ENCODE measurements at places on chromosomes 13 and 19.
A peak's percentile ranks its signal among the peaks of the same experiment; 100 is the strongest.

DNA sequence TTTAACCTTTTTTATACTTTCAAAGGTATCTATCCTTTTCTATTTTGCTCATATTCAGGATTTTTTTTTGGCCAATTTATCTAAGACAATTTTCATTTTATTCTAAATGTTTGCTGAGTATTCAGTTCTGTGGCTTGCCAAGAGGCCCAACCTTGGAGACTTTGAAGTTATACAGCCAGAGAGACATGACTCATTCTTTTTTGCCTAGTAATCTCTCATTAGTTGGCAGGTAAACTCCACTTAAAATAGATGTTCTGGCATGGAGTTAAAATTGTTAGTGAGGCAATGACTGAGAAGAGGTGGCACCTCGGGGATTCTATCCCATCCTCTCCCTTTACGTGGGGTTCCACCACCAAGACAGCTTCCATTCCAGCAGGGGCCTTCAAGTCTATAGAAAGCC is 213.8 kb downstream of the KCTD12 start:
- no peak for DNase-seq

- DNase-seq = no peak
Measured at GRCh38 chr13:41501281-41501680, 43.9 kb downstream of the RGCC start.

- peak; percentile 88 for DNase-seq
Measured at GRCh38 chr19:58513694-58514563, 2.1 kb upstream of the SLC27A5 start.

DNA sequence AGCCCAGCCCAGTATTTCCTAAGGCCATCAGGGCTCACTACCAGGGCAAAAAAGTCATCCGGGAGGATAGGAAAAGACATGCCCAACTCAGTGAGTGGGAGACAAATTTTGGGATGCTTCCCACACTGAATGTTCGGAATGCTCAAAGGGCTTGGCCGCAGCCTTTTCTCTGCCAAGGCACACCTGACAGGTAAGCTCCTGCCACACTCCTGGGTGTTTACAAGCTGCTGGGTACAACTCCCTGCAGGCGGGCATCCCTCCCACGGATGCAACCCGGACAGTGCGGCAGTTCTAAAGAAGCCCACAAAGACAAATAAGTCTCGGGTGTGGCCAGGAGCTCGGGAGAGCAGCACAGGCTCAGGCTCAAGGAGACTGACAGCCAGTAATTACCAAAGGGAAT is 28.1 kb downstream of the SLC7A1 start:
- DNase-seq = no peak
